ENCODE measurements at places on chromosomes 4 and X.

DNA sequence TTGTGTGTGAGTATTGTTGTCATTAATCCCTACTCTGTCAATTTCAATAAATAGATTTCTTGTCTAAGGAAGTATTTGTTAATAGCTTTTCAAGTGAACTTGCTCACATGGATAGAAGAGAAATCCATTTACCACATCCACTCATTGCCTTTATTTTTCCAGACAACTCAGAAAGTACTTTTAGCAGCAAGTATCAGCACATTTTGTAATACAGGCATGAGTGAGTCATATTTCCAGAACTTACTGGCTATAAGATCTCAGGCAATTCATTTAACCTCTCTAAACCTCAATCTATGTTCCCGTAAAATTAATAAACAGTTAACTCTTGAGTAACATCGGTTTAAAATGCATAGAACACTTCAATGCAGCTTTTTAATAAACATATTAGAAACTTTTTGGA, 317.9 kb upstream of the PCDH7 start:
- no peak overlapping the region for H3K27ac ChIP-seq
- H3K4me1 ChIP-seq, result no peaks in the 10 kb centered on the region
- H3K36me3 ChIP-seq, result no peaks in the 10 kb centered on the region
- H3K4me3 ChIP-seq, result no peak overlapping the region
- H3K27me3 ChIP-seq, result no peaks in the 10 kb centered on the region

DNA sequence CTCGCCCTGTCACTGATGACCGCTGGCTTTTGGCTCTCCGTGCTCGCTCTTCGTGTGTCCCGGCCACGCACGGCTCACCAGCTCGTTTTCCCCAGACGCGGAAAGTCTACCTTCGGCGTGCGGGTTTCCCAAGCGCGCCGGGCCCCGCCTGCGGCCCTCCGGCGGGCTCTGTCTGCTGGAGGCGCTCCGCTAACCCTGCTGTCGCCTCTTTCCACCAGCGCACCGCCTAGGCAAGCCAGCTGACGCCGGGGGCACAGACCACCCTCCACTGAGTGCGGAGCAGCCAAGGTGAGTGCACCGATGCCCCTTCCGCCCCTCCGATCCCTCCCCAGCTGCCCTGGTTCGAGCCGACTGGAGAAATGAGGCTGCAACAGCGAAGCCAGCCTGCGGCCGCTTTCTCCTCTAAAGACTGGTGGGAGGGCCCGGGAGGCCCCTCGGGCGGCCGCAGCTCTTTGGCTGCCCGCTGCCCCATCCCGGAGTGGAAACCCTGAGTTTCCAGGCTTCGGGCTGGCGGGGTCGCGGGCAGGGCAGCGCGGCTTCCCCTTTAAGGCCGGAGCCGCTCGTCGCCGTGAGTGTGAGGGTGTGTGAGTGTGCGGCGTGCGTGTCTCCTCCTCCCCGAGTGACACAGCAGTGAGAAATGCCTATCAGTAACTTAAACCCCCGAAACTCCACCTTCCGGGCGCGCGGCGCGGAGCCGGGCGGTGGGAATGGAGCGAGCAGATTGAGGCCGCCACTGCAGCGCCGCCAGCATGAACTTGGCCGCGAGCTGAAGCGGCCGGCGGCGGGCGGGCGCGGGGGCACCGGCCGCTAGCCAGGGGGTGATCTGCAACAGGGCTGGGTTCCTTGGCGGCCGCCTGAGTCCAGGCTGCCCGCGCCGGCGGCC, at the start of gene MAMLD1:
TSS of gene MAMLD1 (plus strand) at position 719 of the 883 bp plus-strand sequence. CDS start 82,200 bp downstream, outside the sequence.
- H3K27me3 ChIP-seq, result no peaks in the 10 kb centered on the region
- peaks cover 4% of the 10 kb centered on the region for H3K36me3 ChIP-seq
- DNase-seq, result peak; percentile 32
- H3K4me3 ChIP-seq, result peak within 1 kb of the TSS; percentile 81
- peaks cover 40% of the 10 kb centered on the region for H3K4me1 ChIP-seq

GRCh38 chr4:180909279-180909678, 1333.9 kb upstream of the TENM3 start:
- no peaks in the 10 kb centered on the region for H3K4me1 ChIP-seq
- no peak for DNase-seq
- no peak overlapping the region for H3K4me3 ChIP-seq
- peaks cover 2% of the 10 kb centered on the region for H3K36me3 ChIP-seq
- no peaks in the 10 kb centered on the region for H3K27me3 ChIP-seq

DNA sequence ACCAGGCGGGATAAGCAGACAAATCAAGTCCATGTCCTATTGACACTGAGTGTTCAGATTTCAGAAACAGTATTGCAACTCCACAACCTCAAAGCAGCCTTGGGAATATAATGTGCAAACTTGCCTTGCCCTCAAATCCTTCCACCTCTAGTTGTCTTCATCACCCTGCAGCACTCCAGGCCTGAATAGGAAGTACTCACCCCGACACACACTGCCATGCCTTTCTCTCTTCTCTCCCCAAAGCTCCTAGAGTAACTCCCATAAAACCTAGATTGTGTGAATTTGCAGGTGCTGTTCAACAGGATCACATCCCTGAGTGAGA, 19.6 kb downstream of the ACSL1 start:
- H3K36me3 ChIP-seq, result peaks cover 9% of the 10 kb centered on the region
- H3K27ac ChIP-seq, result no peak overlapping the region
- DNase-seq, result no peak
- H3K4me3 ChIP-seq, result no peak overlapping the region

DNA sequence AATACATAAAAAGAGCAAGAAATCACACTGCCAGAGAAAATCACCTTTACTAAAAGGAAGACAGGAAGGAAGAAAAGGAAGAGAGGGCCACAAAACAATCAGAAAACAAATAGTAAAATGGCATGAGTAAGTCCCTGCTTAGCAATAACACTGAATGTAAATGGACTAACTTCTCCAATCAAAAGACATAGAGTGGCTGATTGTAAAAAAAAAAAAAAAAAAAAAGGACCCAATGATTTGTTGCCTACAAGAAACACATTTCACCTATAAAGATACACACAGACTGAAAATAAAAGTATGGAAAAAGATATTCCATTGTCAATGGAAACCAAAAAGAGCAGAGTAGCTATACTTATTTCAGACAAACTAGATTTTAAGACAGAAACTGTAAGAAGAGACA, 12.6 kb downstream of the CENPU start:
- H3K4me3 ChIP-seq, result no peak overlapping the region
- H3K4me1 ChIP-seq, result peaks cover 9% of the 10 kb centered on the region
- peaks cover 8% of the 10 kb centered on the region for H3K36me3 ChIP-seq
- no peaks in the 10 kb centered on the region for H3K27me3 ChIP-seq
- DNase-seq, result no peak
- no peak overlapping the region for H3K27ac ChIP-seq

DNA sequence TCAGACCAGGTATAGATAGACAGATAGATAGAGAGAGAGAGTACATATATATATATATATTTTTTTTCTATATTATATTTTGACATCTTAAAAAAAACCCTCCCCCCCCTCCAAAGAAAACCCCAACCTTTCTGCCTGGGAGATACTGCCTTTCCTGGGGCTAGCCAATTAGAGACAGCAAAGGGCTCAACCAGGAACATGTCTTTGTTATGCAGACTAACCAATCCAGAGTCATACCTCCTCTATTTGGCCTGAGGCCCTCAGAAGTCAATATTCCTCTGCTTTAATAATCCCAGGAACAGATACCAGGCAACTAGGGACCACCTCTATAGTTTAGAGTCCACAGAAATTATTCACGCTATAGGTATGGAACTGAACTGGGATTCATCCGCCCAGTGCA, 135.6 kb upstream of the MAD2L1 start:
- DNase-seq, result no peak
- H3K4me1 ChIP-seq, result no peaks in the 10 kb centered on the region
- no peak overlapping the region for H3K4me3 ChIP-seq
- no peaks in the 10 kb centered on the region for H3K36me3 ChIP-seq
- H3K27me3 ChIP-seq, result peaks cover 14% of the 10 kb centered on the region

GRCh38 chr4:38034986-38035882, 75.0 kb downstream of the PTTG2 start:
- H3K36me3 ChIP-seq, result peaks cover 13% of the 10 kb centered on the region
- H3K27me3 ChIP-seq, result no peaks in the 10 kb centered on the region
- no peak for DNase-seq
- H3K27ac ChIP-seq, result no peak overlapping the region

- peaks cover 40% of the 10 kb centered on the region for H3K27me3 ChIP-seq
- no peak overlapping the region for H3K4me3 ChIP-seq
- DNase-seq, result no peak
- no peaks in the 10 kb centered on the region for H3K36me3 ChIP-seq
- no peak overlapping the region for H3K27ac ChIP-seq
These were observed 33.1 kb downstream of the SYNPO2 start for GRCh38 chr4:118921786-118922185.

DNA sequence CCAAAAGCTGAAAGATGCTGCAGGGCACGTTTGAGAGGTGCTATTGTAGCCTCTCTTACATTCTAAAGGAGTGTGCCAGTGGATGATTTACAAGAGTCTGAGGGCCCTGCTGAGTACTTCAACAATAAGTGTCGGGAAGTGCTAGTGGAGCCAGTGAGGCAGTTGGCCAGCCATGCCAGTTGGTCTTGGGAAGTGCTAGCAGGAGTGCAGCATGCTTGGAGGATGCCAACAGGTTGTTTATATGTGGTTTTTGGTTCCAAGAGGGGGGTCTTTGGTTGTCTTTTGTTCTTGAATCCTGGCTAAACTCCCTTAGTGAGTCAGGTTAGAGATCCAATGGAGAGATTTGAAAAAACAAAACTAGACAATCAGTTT, 335.3 kb downstream of the PABPC4L start:
- H3K4me1 ChIP-seq, result no peaks in the 10 kb centered on the region
- no peak for DNase-seq
- no peak overlapping the region for H3K4me3 ChIP-seq
- H3K36me3 ChIP-seq, result peaks cover 1% of the 10 kb centered on the region
- no peak overlapping the region for H3K27ac ChIP-seq
- no peaks in the 10 kb centered on the region for H3K27me3 ChIP-seq

GRCh38 chrX:15781961-15782699, 8.2 kb upstream of the ZRSR2 start:
- H3K27ac ChIP-seq, result peak overlapping the region; percentile 99
- H3K36me3 ChIP-seq, result peaks cover 39% of the 10 kb centered on the region
- peak overlapping the region; percentile 86 for H3K4me3 ChIP-seq
- H3K27me3 ChIP-seq, result no peaks in the 10 kb centered on the region
- no peaks in the 10 kb centered on the region for H3K4me1 ChIP-seq

DNA sequence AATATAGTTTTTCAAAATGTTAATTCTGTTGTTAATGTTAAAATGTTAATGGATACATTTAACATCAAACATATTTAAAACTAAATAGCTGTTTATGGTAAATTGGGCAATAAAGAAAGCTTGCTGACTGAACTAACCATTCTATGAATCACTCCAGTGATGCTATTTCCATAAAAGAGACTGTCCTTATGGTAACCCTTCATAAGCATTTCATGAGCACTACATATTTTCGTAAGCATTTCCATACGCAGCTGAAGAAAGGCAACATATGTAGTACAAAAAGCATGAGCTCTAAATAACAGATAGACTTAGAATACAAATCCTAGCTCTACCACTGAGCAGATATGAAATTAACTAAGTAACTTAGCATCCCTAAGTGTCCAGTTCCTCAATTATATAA, 188.9 kb downstream of the COL25A1 start:
- H3K27ac ChIP-seq, result no peak overlapping the region
- no peak for DNase-seq
- H3K27me3 ChIP-seq, result peaks cover 28% of the 10 kb centered on the region
- H3K4me1 ChIP-seq, result no peaks in the 10 kb centered on the region
- no peak overlapping the region for H3K4me3 ChIP-seq

DNA sequence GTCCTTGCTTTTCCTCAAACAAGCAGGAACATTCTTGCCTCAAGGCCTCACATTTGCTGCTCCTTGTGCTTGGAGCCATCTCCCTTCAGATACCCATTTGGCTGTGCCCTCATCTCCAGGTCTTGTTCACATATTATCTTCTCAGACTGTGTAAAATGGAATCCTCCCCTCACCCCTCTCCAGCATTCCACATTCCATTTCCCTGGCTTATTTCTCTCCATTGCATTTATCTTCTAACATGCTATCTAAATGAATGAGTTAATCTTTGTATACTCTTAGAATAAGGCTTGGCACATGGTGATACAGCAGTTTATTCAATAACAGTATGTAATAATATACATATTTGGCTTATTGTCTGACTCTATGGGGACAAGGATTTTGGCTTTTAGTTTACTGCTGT, 8.8 kb upstream of the GALNT7 start:
- no peaks in the 10 kb centered on the region for H3K27me3 ChIP-seq
- H3K27ac ChIP-seq, result no peak overlapping the region
- no peaks in the 10 kb centered on the region for H3K4me1 ChIP-seq

- no peak overlapping the region for H3K4me3 ChIP-seq
- H3K4me1 ChIP-seq, result no peaks in the 10 kb centered on the region
- DNase-seq, result no peak
- H3K36me3 ChIP-seq, result no peaks in the 10 kb centered on the region
- H3K27me3 ChIP-seq, result no peaks in the 10 kb centered on the region
These were observed 1858.6 kb upstream of the ADGRL3 start for GRCh38 chr4:59341506-59341905.

GRCh38 chr4:181193131-181193930, 1049.9 kb upstream of the TENM3 start:
- no peak for DNase-seq
- no peaks in the 10 kb centered on the region for H3K36me3 ChIP-seq
- H3K4me1 ChIP-seq, result no peaks in the 10 kb centered on the region
- H3K27me3 ChIP-seq, result no peaks in the 10 kb centered on the region
- no peak overlapping the region for H3K4me3 ChIP-seq

DNA sequence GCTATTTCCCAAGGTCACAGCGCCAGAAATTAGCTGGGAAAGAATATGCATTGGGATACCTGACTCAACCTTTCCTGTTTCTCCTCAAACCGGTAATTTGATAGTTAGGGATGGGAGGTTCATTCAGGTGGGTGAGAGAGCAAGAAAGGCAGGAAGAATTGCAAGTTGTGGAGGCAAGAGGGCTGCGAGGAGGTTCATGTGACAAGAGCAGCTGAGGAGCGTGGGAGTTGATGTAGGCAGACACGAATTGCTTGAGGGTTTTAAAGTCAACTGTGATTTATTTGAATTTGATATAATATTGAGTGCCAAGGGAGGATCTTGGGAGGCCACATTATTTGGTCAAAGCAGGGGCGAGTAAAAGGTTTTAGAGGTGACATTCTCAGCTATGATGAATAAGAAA, 329.0 kb downstream of the STIM2 start:
- no peaks in the 10 kb centered on the region for H3K4me1 ChIP-seq
- H3K4me3 ChIP-seq, result no peak overlapping the region
- no peak overlapping the region for H3K27ac ChIP-seq
- H3K27me3 ChIP-seq, result peaks cover 24% of the 10 kb centered on the region
